ENCODE measurements at places on chromosomes 16 and 17. TPM values are rescaled to one million over a fixed set of nuclear protein-coding genes. Genes with fewer than 3 reads are reported as not detected.
A peak's percentile ranks its signal among the peaks of the same experiment; 100 is the strongest.

The GRAPL gene
- 3.4 TPM for total RNA-seq

GRCh38 chr16:27264151-27264550 is 4.4 kb downstream of the NSMCE1 start:
- DNase-seq, result no peak
- H3K27ac ChIP-seq, result no peak overlapping the region
- peaks cover 59% of the 10 kb centered on the region for H3K4me1 ChIP-seq
- H3K4me3 ChIP-seq, result no peak overlapping the region
- no peaks in the 10 kb centered on the region for H3K27me3 ChIP-seq
- peaks cover 21% of the 10 kb centered on the region for H3K36me3 ChIP-seq

DNA sequence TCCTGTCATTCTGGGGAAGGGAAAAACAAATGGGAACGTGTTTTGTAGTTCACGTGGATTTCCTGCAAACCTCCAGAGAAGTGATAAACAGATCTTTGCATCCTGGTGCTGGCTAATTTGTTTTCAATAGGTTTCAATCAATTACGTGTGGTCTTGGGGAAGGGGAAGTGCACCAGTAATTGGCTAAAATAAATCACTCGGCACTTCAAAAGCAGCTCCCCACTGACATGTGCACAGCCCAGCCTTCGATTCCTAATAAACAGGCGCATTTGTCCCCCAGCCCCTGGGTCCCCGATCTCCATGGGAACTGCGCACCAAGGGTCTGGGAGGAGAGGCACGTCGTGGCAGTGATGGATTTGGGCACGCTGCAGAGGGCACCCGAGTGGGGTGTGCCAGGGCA is 112.9 kb upstream of the GSE1 start:
- no peaks in the 10 kb centered on the region for H3K4me1 ChIP-seq
- H3K36me3 ChIP-seq, result no peaks in the 10 kb centered on the region
- H3K4me3 ChIP-seq, result no peak overlapping the region
- DNase-seq, result no peak

The CFAP119 gene
- 2.3 TPM for total RNA-seq

DNA sequence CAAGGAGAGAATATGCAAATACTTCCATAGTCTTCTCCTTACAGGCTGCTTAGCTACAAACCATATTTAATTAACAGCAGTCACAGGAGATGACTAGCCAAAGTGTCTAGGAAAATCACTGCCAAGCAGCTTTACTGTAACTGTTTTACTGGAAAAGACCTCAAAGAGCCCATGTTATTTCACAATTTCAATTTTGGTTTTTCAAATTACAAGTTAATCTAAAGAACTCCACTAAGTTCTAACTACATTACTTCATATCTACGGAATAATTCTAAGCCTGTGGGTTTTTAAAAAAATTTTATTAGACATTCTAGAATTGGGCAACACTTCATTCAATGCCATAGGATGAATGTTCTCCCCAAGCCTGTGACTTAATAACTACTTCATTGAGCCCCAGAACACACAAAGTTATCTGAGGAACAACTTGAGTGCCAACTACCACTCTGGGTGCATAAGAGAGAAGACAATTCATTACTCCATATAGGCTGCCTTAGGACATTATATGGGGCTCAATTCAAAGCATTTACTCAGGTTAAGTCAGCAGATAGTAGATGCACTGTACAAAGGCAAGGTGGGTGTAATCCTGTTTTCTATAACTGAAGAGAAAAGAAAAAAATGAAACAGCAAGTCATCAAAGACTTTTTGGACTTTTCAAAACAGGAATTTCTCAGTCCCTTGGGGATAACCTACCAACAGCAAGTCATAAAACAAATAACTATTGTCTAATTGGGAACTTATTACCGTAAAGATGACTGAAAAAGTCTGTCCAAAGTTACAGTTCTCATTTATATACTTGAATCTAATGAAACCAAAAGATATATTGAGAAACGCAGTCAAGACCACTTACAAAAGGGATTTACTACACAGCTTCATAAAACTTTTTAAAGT is 33.0 kb downstream of the STAT3 start:
- no peak overlapping the region for H3K4me3 ChIP-seq
- H3K4me1 ChIP-seq, result peaks cover 59% of the 10 kb centered on the region
- DNase-seq, result no peak
- H3K27me3 ChIP-seq, result no peaks in the 10 kb centered on the region

GRCh38 chr16:3013491-3013951 is 798 bp downstream of the CLDN9 start:
- DNase-seq, result no peak
- H3K27ac ChIP-seq, result no peak overlapping the region
- no peaks in the 10 kb centered on the region for H3K36me3 ChIP-seq
- peaks cover 2% of the 10 kb centered on the region for H3K27me3 ChIP-seq

- peaks cover 6% of the 10 kb centered on the region for H3K36me3 ChIP-seq
- no peak for DNase-seq
- H3K4me1 ChIP-seq, result peaks cover 5% of the 10 kb centered on the region
Observed at GRCh38 chr16:12097523-12098428, 121.2 kb downstream of the SNX29 start.

DNA sequence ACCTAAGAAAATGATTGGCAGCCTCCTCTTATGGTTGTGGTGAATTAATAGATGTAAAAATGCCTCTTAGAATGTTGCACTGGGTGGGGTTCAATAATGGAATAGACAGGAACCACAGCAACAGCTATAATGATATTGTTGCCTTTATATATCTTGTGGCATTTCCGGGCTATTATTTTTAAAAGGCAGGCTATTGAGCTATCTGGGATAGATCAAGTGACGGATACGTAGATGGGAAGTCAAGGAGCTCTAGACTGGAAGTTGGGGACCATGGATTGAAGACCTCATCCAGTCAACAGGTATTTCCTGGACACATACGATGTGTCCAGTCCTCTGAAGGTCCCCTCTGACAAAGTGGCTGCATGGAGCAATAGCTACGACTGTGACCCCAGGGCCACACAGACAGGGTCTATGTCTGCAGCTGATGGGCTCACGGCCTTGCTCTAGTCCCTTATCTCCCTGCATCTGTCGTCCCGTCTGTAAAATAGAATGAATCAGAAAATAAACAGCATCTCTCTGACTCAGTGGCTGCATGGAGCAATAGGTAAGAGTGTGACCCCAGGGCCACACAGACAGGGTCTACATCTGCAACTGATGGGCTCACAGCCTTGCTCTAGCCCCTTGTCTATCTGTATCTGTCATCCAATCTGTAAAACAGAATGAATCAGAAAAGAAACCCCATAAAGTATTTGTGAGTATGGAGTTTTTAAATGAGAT is 117.7 kb upstream of the FOXF1 start:
- DNase-seq, result no peak
- H3K27me3 ChIP-seq, result peaks cover 2% of the 10 kb centered on the region
- H3K4me3 ChIP-seq, result no peak overlapping the region
- no peaks in the 10 kb centered on the region for H3K36me3 ChIP-seq
- H3K27ac ChIP-seq, result no peak overlapping the region
- no peaks in the 10 kb centered on the region for H3K4me1 ChIP-seq

The HBQ1 gene
- total RNA-seq, result 1.1 TPM

GRCh38 chr16:63982110-63982509 is 1139.8 kb downstream of the CDH11 start:
- no peak overlapping the region for H3K4me3 ChIP-seq
- no peaks in the 10 kb centered on the region for H3K36me3 ChIP-seq
- H3K4me1 ChIP-seq, result no peaks in the 10 kb centered on the region
- DNase-seq, result no peak

DNA sequence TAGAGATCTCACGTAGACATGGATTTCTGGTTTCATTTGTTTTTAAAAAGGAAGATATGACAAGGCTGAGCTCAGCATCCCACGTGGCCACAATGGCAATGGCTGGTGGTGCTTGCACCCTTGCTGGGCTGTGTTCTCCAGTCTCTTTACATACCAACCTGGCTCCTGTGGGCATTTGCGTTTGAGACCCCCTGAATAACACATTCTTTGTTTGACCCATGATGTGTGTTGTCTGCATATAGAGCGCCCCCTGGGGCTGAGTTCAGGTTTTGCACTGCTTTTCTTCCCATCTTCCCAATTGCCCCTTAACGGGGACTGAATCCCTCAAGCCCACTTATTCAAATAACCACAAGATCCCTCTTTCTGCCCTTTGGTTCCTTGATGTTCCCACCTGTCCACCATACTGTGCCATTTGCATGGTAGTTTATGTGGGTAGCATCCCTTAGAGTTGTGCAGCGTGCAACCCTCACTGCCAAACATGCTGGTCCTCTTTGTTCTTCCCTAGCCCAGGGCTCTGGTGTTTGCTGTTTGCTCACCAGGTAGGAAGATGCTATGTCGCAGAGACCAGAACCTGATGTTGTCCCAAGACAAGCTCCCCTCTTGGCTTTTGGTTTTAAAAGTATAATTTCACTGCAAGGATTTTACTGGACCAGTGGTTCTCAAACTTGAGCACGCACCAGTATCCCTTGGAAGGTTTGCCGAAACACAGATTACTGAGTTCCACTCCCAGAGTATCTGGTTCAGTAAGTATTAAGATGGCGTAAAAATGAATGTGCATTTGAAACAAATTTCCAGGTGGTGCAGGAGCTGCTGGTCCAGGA is 38.5 kb upstream of the NKD1 start:
- no peaks in the 10 kb centered on the region for H3K27me3 ChIP-seq
- DNase-seq, result peak; percentile 67
- H3K4me1 ChIP-seq, result no peaks in the 10 kb centered on the region
- H3K36me3 ChIP-seq, result no peaks in the 10 kb centered on the region
- H3K27ac ChIP-seq, result no peak overlapping the region

DNA sequence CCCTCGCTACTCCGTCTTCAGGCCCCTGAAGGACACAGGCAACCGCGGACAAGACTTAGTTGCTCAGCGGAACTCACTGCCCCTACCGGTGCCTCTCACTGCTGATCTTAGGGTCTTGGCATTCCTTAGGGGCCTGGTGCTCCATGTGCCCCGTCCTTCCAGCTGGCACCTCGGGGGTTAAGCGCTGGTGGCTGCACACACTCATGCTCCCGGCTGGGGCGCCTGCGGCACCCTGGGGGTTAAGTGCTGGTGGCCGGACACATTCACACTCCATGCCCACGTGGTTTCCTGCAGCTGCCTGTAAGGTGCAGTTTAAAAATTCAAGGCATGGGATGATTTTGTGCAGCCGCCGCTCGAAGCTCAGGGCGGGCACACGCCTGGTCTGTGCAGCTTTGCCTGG is 45.1 kb downstream of the BAIAP2 start:
- no peak for DNase-seq
- H3K27ac ChIP-seq, result no peak overlapping the region
- H3K27me3 ChIP-seq, result no peaks in the 10 kb centered on the region

DNA sequence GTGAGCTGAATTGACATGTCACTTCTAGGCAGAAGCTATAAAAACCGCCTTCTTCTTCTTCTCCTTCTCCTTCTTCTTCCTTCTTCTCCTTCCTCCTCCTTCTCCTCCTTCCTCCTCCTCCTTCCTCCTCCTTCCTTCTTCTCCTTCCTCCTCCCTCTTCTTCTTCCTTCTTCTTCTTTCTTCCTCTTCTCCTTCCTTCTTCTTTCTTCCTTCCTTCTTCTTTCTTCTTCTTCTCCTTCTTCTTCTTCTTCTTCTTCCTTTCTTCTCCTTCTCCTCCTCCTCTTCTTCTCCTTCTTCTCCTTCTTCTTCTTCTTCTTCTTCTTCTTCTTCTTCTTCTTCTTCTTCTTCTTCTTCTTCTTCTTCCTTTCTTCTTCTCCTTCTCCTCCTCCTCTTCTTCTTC is 4.8 kb upstream of the FBXL19 start:
- H3K4me1 ChIP-seq, result no peaks in the 10 kb centered on the region
- no peaks in the 10 kb centered on the region for H3K27me3 ChIP-seq
- no peak overlapping the region for H3K27ac ChIP-seq

DNA sequence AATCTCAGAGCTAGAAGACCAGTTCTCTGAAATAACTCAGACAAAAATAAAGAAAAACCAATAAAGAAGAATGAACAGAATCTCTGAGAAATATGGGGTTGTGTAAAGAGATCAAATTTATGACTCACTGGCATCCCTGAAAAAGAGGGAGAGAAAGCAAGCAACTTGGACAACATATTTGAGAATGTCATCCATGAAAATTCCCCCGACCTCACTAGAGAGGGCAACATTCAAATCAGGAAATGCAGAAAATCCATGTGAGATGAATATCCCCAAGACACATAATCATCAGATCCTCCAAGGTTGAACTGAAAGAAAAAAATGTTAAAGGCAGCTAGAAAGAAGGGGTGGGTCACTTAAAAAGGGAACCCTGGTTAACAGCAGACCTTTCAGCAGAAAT is 32.1 kb downstream of the TANC2 start:
- H3K4me3 ChIP-seq, result no peak overlapping the region
- peaks cover 11% of the 10 kb centered on the region for H3K4me1 ChIP-seq
- no peak overlapping the region for H3K27ac ChIP-seq
- no peaks in the 10 kb centered on the region for H3K27me3 ChIP-seq
- peaks cover 2% of the 10 kb centered on the region for H3K36me3 ChIP-seq

GRCh38 chr17:79224476-79224875 is 149.9 kb downstream of the ENGASE start:
- DNase-seq, result no peak
- no peak overlapping the region for H3K4me3 ChIP-seq
- H3K36me3 ChIP-seq, result no peaks in the 10 kb centered on the region
- H3K27me3 ChIP-seq, result peaks cover 34% of the 10 kb centered on the region
- no peak overlapping the region for H3K27ac ChIP-seq

- H3K27ac ChIP-seq, result no peak overlapping the region
- DNase-seq, result no peak
Observed at GRCh38 chr16:78930561-78930960, 670.0 kb downstream of the MAF start.

DNA sequence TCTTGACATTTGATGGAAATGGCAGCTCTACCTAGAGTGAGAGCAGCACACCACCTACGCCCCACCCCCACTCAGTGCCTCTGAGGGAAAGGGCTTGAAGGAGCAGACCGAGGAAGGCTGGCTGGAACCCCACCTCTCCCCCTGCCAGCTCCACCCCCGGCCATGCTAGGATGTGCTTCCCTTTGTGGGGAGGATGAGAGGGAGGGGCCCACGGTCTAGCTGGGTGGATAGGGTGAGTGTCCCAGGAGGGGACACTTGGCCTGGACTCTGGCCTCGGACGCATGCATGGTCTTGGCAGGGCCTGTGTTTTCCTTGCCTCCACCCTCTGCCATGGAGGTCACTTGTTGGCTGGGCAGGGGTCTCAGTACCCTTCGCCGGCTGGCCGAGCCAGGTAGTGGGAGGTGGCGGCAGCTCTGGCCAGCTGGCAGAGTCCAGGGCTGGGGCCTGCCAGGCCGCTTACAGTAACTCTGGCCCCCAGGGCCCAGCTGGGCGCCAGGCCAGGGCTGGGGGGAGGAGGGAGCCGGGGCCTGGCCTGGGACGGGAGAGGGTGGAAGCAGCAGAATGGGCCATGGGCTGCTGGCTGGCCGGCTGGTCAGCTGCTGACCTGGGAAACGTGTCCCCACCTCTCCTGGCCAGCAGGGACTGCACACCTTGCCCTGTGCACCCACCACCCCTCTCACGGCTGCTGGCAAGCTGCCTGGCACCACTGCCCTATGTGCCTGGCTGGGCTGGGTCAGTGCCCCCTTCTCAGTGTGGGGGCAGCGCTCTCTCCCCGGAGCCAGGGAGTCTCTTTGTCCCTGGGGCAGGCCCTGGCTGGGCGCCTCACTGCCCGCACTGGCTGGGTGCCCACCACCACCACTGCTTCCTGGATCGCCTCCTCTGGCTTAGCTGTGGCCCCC is 23.0 kb downstream of the RARA start:
- DNase-seq, result peak; percentile 39
- no peak overlapping the region for H3K4me3 ChIP-seq
- peaks cover 71% of the 10 kb centered on the region for H3K4me1 ChIP-seq
- peak overlapping the region; percentile 84 for H3K27ac ChIP-seq
- H3K36me3 ChIP-seq, result peaks cover 12% of the 10 kb centered on the region
- H3K27me3 ChIP-seq, result no peaks in the 10 kb centered on the region

The KLHL11 gene
- total RNA-seq, result 9.6 TPM
